Liver (tissue), 10 donors: ENCODE measurements at places on chromosomes 2 and 18. TPM values are rescaled to one million over a fixed set of nuclear protein-coding genes. Genes with fewer than 3 reads are reported as not detected.
A peak's percentile ranks its signal among the peaks of the same experiment; 100 is the strongest.

- H3K4me1 ChIP-seq = peaks cover 23% of the 10 kb centered on the region
- no peaks in the 10 kb centered on the region for H3K36me3 ChIP-seq
- H3K4me3 ChIP-seq = peak overlapping the region; percentile 97
- no peaks in the 10 kb centered on the region for H3K27me3 ChIP-seq
- peak; percentile 65 for DNase-seq
Measured at GRCh38 chr18:76496194-76496890, 1.3 kb upstream of the ZNF516 start.

OBSL1 gene
- 23.6 TPM for total RNA-seq

GRCh38 chr2:69917852-69918251, 2.9 kb downstream of the MXD1 start:
- no peak overlapping the region for H3K4me3 ChIP-seq
- no peak for DNase-seq
- H3K27me3 ChIP-seq = no peaks in the 10 kb centered on the region
- peaks cover 8% of the 10 kb centered on the region for H3K4me1 ChIP-seq

- no peaks in the 10 kb centered on the region for H3K4me1 ChIP-seq
- no peaks in the 10 kb centered on the region for H3K36me3 ChIP-seq
- DNase-seq = no peak
- H3K27me3 ChIP-seq = no peaks in the 10 kb centered on the region
Measured at GRCh38 chr2:31319406-31320175, 85.6 kb downstream of the EHD3 start.

BUB1 gene
- total RNA-seq = 46.1 TPM

RBM44 gene
- total RNA-seq = 0.75 TPM

LCT gene
- total RNA-seq = not detected

- no peak overlapping the region for H3K27ac ChIP-seq
- H3K4me3 ChIP-seq = no peak overlapping the region
- no peaks in the 10 kb centered on the region for H3K4me1 ChIP-seq
- H3K36me3 ChIP-seq = no peaks in the 10 kb centered on the region
- DNase-seq = no peak
Measured at GRCh38 chr18:32478317-32478716, 7.6 kb upstream of the GAREM1 start.

- H3K4me1 ChIP-seq = no peaks in the 10 kb centered on the region
- no peak overlapping the region for H3K4me3 ChIP-seq
- DNase-seq = no peak
Measured at GRCh38 chr18:33022370-33022769, 249.5 kb upstream of the KLHL14 start.

DNA sequence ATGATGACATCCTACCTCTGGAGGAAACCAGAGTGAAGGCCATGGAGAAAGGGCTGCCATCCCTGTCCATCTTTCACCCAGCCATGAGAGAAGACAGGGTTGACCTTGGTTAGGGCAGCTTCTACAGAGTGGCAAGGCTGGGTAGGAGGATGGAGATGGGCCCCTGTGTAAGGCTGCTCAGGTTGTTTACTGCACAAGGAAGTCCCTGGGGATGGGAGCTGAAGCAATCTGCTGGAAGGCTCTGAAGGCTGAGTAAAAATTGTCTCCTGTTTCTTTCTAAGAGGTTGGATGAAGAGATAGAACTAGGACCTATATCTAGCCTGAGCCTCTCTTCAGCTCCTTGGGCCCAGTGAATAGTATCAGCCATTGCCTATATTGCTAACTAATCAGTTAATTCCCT, 14.4 kb downstream of the ELMOD3 start:
- H3K4me1 ChIP-seq = peaks cover 7% of the 10 kb centered on the region
- H3K27me3 ChIP-seq = no peaks in the 10 kb centered on the region
- no peak overlapping the region for H3K4me3 ChIP-seq

DNA sequence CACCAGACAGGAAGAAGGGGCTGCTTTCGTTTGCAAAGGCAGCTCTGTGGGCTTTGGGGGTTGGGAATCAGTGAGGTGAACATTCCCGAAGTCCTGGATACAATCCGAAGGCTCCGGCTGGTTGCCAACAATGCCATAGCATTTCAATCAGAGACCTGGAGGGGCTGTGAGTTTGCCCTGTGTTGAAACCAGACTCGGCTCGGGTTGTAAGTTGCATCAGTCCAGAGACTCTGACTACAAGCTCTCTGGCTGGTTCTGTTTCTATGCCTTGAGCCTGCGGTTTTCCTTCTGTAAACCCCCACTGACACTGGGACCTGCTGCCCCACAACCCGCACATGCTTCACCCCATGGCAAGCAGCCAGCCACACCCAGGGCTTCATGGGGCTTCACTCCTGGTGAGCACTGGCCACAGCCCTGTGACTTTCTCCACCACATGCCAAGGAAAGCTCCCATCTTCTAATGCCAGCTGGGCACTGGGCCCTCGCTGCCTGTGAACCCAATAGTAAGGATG, 85.7 kb upstream of the ODC1 start:
- H3K4me3 ChIP-seq = no peak overlapping the region
- DNase-seq = no peak
- no peaks in the 10 kb centered on the region for H3K36me3 ChIP-seq
- no peaks in the 10 kb centered on the region for H3K4me1 ChIP-seq
- no peaks in the 10 kb centered on the region for H3K27me3 ChIP-seq
- no peak overlapping the region for H3K27ac ChIP-seq

DNA sequence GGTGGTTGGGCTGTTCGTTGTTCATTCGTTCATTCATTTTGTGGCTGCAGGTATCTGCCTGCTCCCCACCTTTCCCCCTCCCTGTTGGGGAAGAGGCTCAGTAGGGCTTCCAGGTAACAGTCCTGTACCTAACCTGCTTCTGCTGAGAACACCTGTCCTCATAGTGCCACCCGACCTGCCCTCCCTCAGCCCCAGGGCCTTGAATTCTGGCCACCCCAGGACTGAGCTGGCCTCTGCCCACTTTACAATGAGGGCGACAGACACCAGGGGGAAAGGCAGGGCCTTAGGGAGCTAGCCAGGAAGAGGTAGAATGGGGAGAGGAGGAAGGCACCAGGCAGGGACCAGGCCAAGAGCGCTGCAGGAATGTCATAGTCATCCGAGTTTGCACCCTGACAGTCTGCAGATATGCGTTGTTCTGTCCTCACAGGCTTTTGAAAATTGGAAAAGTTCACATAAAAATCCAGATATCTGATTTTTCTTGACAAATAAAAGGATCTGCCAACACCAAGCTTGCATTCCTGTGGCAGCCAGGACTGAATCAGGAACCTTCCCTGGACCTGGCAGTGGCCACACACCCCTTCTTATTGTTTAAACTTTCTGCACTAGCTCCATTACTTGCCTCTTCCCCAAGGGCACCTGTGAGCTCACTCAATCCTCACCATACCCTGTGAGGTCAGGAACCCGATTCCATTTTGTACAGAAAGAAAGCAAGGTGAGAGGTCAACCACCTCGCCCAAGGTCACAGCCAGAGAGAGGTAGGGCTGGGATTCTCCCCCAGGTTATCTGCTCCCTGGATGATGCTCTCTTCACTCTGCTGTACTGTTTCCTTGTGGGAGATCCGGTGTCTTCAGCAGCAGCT, 35.3 kb upstream of the MRPL33 start:
- no peak overlapping the region for H3K4me3 ChIP-seq
- no peaks in the 10 kb centered on the region for H3K36me3 ChIP-seq
- peaks cover 13% of the 10 kb centered on the region for H3K4me1 ChIP-seq
- no peak for DNase-seq
- H3K27me3 ChIP-seq = no peaks in the 10 kb centered on the region

- no peaks in the 10 kb centered on the region for H3K36me3 ChIP-seq
- H3K27me3 ChIP-seq = no peaks in the 10 kb centered on the region
- H3K27ac ChIP-seq = peak within 1 kb of the TSS; percentile 48
- peak; percentile 62 for DNase-seq
- no peaks in the 10 kb centered on the region for H3K4me1 ChIP-seq
Measured at GRCh38 chr2:113173542-113174375, at the start of gene PSD4. PSD4 (plus strand) TSS chr2:113173971; CDS start chr2:113182457, 8,486 bp downstream.

- peaks cover 16% of the 10 kb centered on the region for H3K36me3 ChIP-seq
- H3K27ac ChIP-seq = no peak overlapping the region
- no peak overlapping the region for H3K4me3 ChIP-seq
- peaks cover 3% of the 10 kb centered on the region for H3K4me1 ChIP-seq
- DNase-seq = no peak
- H3K27me3 ChIP-seq = no peaks in the 10 kb centered on the region
Measured at GRCh38 chr18:3281456-3282400, 19.8 kb downstream of the MYL12B start.
